ENCODE measurements at places on chromosomes 5 and 9. TPM values are rescaled to one million over a fixed set of nuclear protein-coding genes. Genes with fewer than 3 reads are reported as not detected.

Gene SCGB3A2
- total RNA-seq: 0.35 TPM

Gene CCL19
- not detected for total RNA-seq

Gene GMCL2
- total RNA-seq: not detected

Gene ENHO
- total RNA-seq: not detected

Gene SMIM33
- not detected for total RNA-seq

Gene GALNT12
- total RNA-seq: 38.1 TPM

Gene CNTFR
- total RNA-seq: not detected

Gene PCAT7
- 0.09 TPM for total RNA-seq

Gene CDKN2A
- total RNA-seq: not detected

Gene BTNL9
- 50.7 TPM for total RNA-seq

Gene PCDHGA8
- total RNA-seq: 0.18 TPM

Gene CENPK
- total RNA-seq: 40.2 TPM

Gene SPINK7
- total RNA-seq: not detected

Gene GAS1
- 0.07 TPM for total RNA-seq
